ENCODE measurements at places on chromosomes 7 and 10.

GRCh38 chr7:9149499-9150082 lies 716.2 kb downstream of the NXPH1 start:
- DNase-seq, result no peak

GRCh38 chr7:28406192-28406591 lies 6.1 kb upstream of the CREB5 start:
- DNase-seq, result no peak

- no peak for DNase-seq
Observed at GRCh38 chr10:101559596-101560297, 28.3 kb downstream of the POLL start.

GRCh38 chr7:130963339-130963738 lies 229.3 kb upstream of the KLF14 start:
- no peak for DNase-seq

- no peak for DNase-seq
Observed at GRCh38 chr7:143323653-143324052, 7.7 kb downstream of the CLCN1 start.

DNA sequence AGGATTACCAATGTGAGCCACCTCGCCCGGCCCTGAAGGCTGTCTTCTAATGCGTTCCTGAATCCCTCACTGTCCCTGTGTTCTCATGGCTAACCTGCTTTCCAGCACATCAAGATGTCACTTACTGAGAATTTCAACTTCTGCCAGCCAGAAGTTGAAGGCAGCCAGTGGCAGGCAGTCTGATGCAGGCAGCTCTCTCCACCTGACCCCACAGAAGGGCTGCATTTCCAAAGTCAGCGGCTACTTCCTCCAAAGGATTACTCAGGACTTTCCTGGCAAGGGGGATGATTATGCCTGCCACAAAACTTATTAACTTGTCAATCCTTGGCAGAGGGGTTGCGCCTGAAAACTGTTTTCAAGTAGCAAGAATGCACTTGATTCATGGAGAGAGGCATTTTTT lies 1219.4 kb downstream of the TYW1 start:
- DNase-seq, result no peak

GRCh38 chr7:320297-320696 lies 30.3 kb downstream of the FOXL3 start:
- no peak for DNase-seq

DNA sequence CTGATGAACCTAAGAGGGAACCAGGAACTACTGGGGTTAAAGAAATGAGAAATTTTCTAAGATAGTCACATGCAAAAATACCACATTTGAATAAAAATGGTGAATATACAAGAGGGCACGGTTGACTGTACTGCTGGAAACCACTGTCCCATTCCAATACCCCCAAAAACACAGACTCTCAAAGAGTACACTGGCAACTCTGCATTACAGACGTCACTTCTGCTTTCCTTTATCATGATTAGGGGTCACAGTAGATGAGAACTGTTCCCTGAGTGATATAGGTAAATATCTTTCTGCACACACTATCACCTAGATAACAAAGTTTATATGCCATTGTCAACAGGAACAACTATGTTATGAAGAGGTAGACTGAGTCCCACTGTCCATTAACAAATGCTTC lies 69.5 kb downstream of the RAPGEF5 start:
- DNase-seq, result no peak

DNA sequence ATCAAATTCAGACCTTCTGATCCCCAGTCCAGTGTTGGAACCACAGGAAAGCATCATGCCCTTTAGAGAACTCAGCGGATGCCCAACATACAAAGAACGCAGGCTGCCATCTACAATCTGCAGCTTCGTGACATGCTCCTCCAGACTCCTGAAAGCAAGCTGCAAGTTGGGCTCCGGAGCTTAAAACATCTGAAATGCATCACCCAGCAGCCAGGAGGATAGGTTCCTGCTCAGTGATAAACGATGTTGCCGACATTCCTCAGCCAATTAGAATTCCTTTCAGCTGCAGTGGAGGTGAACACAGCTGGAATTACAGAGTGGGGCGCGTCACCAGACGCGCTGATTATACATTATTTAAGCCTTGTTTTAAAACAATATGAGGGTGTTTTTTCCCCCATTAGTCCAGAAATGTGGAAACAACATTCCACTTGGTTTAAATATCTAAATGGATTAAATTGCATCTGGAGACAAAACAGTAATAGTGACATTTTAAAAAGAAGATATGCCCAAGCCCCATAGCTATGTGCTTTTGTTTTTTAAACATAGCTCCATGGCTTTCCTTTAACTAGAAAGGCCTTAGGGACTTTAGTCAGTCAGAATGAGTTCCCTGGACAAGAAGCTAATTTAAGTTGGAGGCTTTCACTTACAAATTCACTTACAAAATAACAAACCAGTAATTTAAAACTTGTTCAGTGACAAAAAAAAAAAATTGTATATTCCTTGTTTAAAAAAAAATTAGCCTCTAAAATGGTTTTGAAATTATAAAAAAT lies 6.3 kb downstream of the SMURF1 start:
- DNase-seq, result no peak

DNA sequence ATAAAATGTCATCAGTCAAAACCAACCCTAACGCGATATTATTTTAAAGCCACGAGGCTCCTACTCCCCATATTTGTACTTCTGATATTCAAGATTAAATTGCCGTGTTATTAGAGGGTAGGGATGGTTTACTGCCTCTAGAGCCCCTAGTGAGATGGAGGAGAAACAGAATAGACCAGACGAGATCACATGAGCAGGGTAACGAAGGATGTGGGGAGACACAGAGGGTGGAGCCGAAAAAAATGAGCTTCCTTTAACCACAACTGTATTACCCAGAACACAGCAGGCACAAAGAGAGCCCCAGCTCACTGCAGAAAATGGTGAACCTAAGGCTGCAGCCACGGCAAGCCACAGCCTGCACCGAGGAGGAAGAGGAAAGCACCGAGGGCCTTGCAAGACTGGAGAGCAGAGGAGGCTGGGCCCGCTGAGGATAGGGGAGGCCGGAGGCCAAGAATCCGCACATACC lies 14.3 kb downstream of the ZC3HAV1 start:
- no peak for DNase-seq

GRCh38 chr7:155761162-155761561 lies 51.1 kb downstream of the SHH start:
- no peak for DNase-seq

- no peak for DNase-seq
Observed at GRCh38 chr7:47508389-47509380, 73.2 kb downstream of the TNS3 start.

GRCh38 chr7:1460821-1461645 lies 1.8 kb upstream of the MICALL2 start:
- no peak for DNase-seq

DNA sequence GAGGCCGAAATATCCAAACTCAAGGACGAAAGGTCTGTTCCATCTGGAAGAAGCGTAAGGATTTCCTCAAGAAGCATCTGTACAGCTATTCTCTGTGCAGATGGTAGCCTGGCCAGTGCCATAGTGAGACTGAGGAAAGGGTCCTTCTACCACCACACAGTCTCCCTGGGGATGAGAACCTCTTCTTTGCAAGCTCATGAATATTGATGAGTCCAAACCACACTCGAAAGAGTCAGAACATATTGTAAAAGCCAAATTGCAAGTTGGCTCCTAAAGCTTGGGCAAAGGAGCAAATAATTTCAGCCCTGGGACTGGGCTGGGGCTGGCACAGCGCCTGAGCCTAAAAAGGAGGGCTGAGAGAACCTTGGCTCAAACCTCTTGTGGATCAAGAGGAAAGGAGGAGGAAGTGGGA lies 66.1 kb upstream of the PIP4K2A start:
- no peak for DNase-seq

- DNase-seq, result no peak
Observed at GRCh38 chr7:135512135-135512887, 2.4 kb upstream of the CNOT4 start.

- DNase-seq, result no peak
Observed at GRCh38 chr7:128359336-128359735, 2.2 kb downstream of the PRRT4 start.

GRCh38 chr10:122326806-122327205 lies 47.7 kb upstream of the PLEKHA1 start:
- DNase-seq, result no peak

GRCh38 chr7:156475179-156475578 lies 165.4 kb upstream of the RNF32 start:
- DNase-seq, result no peak
